SJSA1 (cell line): ENCODE measurements at places on chromosomes 6 and 20. TPM values are rescaled to one million over a fixed set of nuclear protein-coding genes. Genes with fewer than 3 reads are reported as not detected.

The LYRM2 gene
- 20.2 and 38.8 TPM in 2 replicates for total RNA-seq

The TIAM2 gene
- 48.3 and 59.3 TPM in 2 replicates for total RNA-seq

The HLA-DMA gene
- total RNA-seq: 0.24 TPM in 1 of 2 replicates, not detected in the other

The IPCEF1 gene
- total RNA-seq: 0.11 and 0.63 TPM in 2 replicates

The MYCT1 gene
- 0.39 TPM in 1 of 2 replicates, not detected in the other for total RNA-seq

The DTD1 gene
- total RNA-seq: 57.2 and 70.2 TPM in 2 replicates

The MYBL2 gene
- total RNA-seq: 73.6 and 80.8 TPM in 2 replicates

- no peak for DNase-seq
- H3K4me1 ChIP-seq: peaks cover 26% of the 10 kb centered on the region
- H3K4me3 ChIP-seq: no peak overlapping the region
- no peaks in the 10 kb centered on the region for H3K27me3 ChIP-seq
Measured at GRCh38 chr6:166573511-166574216, 12.8 kb downstream of the RAMACL start.

GRCh38 chr20:14622796-14623195, 285.4 kb upstream of the FLRT3 start:
- H3K36me3 ChIP-seq: no peaks in the 10 kb centered on the region
- H3K27me3 ChIP-seq: no peaks in the 10 kb centered on the region
- H3K4me1 ChIP-seq: no peaks in the 10 kb centered on the region
- DNase-seq: no peak

DNA sequence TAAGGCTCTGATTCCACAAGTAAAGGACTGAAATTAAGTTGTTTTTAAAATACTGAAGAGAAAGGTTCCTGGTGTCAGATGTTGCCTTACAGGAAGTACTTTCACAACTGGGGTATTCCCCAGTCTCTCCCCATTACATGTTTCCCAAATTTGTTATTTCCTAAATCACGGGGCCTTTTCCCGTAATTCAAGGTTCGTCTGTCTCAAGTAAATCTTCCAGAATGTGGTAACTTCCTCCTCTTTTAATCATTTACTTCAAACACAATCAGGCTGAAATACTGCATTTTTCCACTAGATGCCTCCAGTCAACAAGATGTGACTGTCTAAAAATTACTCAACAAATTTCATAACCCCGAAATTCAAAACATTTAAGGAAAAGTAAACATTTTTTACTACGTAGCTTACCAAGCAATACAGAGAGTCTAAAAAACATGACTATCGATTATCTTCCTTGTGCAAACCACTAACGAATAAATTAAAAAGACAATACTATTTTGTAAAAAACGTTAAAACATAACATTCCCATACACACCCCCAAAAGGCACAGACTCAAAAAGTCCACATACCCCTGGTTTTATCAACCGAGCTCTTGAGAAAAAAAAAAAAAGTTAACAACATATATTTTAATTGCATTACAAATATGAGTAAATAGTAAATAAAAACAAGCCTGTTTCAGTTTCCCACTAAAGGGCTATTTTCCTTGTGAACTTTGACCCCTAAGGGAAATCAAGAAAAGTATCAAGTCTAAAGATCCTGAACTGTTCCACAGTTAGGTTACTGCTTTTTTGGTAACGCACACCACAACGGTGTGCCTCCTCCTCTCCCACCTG, 1.7 kb downstream of the SOD2 start:
- H3K27ac ChIP-seq: peak overlapping the region; percentile 26; the same call in 1 of the 2 replicates
- no peaks in the 10 kb centered on the region for H3K27me3 ChIP-seq
- H3K4me1 ChIP-seq: peaks cover 32% of the 10 kb centered on the region
- H3K36me3 ChIP-seq: peaks cover 34% of the 10 kb centered on the region

- H3K36me3 ChIP-seq: no peaks in the 10 kb centered on the region
- no peak for DNase-seq
- H3K27ac ChIP-seq: peak overlapping the region; percentile 93
- no peak overlapping the region for H3K4me3 ChIP-seq
- no peaks in the 10 kb centered on the region for H3K27me3 ChIP-seq
Measured at GRCh38 chr6:135358251-135358821, 139.2 kb downstream of the AHI1 start.

DNA sequence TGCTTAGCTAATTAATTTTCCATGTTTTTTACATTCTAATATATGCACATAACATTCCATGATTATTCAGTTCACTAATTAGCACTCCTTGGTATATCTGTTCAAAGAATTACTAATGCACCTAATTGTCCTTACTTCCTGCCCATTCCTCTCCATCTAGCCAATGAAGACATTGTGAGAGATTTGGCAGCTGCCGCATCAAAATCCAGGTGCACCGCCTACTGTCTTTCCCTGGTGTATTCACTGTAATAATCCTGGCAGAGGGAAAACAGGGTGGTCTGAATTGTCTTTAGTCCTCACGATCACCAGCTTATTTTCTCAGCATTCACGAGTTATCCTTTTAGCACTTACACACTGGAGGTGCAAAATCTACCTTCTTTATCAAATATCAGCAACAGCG, 61.0 kb upstream of the SCGN start:
- H3K4me1 ChIP-seq: no peaks in the 10 kb centered on the region
- H3K36me3 ChIP-seq: peaks cover 10% of the 10 kb centered on the region
- H3K27ac ChIP-seq: no peak overlapping the region
- H3K4me3 ChIP-seq: no peak overlapping the region

DNA sequence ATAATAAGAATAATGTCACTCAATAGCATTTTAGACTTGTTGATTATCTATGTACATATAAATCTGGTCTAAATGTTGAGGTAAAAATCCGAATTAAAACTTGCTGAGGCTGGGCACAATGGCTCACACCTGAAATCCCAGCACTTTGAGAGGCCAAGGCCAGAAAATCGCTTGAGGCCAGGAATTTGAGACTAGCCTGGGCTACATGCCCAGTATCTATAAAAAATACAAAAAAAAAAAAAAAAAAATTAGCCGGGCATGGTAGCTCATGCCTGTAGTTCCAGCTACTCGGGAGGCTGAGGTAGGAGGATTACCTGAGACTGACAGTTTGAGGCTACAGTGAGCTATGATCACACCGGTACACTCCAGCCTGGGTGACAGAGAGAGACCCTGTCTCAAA, 34.2 kb upstream of the SUPT3H start:
- DNase-seq: no peak
- H3K36me3 ChIP-seq: no peaks in the 10 kb centered on the region
- H3K4me3 ChIP-seq: no peak overlapping the region
- no peak overlapping the region for H3K27ac ChIP-seq
- no peaks in the 10 kb centered on the region for H3K27me3 ChIP-seq

DNA sequence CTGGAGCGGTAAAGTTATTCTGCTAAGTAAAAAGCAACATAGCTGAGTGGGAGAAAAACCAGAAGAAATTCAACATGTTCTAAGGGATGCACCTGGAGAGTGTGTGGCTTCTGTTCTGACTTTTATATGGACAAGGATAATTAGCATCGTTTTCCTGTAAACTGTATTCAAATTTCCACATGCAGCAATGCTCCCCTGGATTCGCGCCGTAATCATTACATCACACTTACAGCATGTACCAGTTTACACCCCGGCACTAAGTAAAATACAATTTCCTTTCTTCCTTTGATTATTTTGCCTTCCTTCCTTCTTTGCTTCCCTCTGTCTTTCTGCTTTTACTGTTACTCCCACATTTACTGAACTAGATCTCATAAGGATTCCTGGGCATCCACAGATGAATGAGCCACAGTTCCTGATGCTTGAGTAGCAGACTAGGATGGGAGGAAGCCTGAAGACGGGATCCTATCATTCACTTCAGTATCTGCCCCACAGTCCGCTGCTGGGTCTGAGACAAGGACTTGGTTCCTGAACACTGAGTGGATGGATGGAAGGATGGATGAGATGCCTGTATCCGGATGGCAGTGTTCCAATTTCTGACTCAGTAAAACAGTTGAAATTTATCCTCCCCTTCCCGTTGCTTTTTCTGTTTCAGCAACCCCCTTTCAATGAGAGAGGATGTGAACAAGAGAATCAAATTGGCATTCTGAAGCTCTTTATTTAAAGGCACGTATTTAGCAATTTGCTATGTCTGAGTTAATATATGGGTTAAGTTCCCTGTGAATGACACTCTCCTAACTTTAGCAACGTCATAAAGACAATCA, 174.6 kb downstream of the GJA10 start:
- no peak overlapping the region for H3K4me3 ChIP-seq
- H3K36me3 ChIP-seq: no peaks in the 10 kb centered on the region
- no peaks in the 10 kb centered on the region for H3K27me3 ChIP-seq

GRCh38 chr6:72286911-72287311, 335.0 kb upstream of the KCNQ5 start:
- H3K27ac ChIP-seq: peak overlapping the region; percentile 30; the same call in 1 of the 2 replicates
- no peaks in the 10 kb centered on the region for H3K36me3 ChIP-seq
- H3K27me3 ChIP-seq: no peaks in the 10 kb centered on the region
- H3K4me3 ChIP-seq: no peak overlapping the region
- H3K4me1 ChIP-seq: peaks cover 9% of the 10 kb centered on the region
